ENCODE measurements at places on chromosomes 2 and 18.

- no peak for DNase-seq
Measured at GRCh38 chr2:233706720-233707119, 6.0 kb upstream of the UGT1A5 start.

- no peak for DNase-seq
Measured at GRCh38 chr18:79585395-79586370, 93.9 kb upstream of the CTDP1 start.

- DNase-seq = no peak
Measured at GRCh38 chr2:40359811-40360210, 92.1 kb downstream of the SLC8A1 start.

- no peak for DNase-seq
Measured at GRCh38 chr18:69032009-69032408, 234.1 kb downstream of the CCDC102B start.

DNA sequence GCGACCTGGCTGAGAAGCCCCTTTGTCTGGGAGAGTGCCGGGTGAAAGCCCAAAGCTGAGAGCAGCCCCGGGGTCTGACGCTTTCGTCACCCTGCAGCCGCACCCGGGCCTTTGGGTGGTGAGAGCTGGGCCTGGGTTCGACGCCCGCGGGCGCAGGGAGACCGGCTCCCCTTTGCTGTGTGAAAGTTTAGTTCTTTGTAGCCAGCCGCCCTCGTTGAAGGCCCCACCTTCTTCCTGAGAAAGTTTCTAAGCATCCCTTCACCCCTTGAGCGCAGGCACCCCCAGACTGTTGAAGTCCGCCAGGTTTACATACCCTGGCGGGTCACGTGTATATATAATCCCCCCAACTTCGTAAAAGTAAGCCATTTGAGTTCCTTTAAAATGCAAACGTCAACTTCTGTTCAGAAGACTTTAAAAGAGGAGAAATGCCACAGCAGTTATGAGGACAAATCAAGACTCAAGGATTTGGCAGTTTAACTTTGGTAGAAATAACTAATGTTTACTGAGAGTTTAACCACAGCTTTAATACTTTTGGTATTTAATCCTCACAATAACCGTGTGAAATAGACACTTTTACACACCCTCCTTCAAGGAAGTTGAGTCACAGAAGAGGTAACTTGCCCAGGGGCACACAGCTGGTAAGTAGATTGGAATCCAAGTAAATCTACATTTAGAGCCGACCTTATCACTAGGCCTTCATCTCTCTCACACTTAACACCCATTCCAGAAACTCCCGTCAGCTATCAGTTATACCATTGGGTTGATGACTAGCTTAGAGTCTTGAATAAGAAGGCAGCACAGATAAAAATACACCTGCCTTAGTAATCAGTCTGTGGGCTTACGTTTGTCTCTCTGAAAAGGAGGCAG is 1.1 kb upstream of the MBOAT2 start:
- DNase-seq = no peak

DNA sequence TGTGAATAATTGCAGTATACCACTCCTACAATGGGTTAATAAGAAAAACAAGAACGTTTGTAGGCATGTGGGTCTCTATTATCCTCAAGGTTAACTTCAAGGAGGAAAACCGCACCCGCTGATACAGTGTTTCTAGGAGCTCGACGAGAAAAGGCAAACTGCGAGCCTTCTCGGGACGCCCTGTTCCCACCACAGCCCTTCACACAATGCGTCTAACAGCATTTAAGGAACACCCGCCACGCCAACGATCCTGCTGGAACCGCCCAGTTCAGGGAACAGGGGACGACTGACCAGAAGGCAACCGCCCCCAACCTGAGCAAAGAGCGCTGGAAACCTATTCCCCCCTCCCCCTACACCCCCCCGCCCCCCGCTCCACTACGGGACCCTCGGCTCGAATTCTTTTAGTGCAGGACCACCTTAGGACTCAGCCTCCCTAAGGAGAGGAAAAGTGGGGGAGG is 710 bp upstream of the TMSB10 start:
- no peak for DNase-seq

DNA sequence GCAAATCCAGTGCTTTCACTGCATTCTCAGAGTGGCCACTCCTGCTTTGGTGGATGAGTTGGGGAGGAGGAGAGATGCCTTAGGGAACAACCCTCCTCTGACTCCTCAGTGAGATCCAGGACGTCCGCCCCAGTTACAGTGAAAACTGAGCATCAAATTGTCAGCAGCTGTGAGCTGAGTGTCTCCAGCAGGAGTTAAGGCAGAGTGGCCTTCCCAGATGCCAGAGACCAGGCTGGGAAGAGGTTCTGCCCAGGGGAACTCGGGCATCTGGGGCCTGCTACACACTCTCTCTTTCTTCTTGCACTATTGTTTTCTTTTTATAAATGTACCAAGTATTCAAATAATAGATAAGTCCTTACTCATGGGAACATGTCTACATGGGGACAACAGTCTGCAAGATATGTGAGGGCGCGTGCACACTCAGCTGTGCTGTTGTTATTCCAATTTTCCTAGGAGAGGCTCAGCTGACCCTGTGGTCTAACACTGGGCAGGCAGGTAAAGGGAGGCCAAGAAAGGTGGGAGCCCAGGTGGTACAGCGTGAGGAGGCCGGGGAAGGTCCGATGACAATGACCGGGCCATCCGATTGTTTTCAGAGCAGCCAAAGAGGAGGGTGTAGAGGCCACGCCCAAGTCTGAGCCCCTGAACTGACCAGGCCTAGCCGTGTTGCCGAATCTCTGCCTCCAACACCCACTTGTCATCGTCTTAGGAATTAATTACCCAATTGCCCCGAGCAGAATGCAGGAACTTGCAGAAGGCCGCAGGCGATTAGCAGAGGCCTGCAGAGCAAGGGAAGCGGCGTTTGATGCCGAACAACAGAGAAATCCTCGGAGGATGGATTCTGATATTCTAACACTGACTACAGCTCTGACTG is 166.9 kb downstream of the ANAPC1 start:
- no peak for DNase-seq

DNA sequence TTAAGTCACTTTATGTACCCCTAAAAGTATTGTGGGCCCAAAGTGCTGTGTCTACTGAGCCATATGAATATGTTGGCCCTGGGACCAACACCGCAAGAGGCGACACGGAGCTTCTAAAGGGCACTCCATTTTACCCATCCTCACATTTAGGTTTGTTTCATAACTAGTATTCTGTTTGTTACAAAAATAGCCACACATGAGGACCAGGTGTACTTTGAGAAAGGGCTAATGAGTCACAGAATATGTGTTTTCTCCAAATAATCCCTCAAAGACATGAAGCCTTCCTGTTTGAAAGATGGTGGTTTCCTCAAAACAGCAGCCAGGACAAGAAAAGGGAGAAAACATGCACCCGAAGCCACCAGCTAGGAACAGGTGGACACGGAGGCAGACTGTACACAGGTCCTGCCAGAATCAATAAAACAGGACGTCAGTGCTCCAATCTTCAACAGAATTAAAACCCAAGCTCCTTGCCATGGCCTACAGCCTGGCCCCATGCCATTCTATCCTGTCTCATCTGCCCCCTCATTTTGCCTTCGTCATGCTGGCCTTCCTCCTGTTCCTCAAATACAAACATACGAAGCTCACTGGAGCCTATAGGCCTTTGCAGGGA is 21.8 kb upstream of the GRB14 start:
- no peak for DNase-seq

DNA sequence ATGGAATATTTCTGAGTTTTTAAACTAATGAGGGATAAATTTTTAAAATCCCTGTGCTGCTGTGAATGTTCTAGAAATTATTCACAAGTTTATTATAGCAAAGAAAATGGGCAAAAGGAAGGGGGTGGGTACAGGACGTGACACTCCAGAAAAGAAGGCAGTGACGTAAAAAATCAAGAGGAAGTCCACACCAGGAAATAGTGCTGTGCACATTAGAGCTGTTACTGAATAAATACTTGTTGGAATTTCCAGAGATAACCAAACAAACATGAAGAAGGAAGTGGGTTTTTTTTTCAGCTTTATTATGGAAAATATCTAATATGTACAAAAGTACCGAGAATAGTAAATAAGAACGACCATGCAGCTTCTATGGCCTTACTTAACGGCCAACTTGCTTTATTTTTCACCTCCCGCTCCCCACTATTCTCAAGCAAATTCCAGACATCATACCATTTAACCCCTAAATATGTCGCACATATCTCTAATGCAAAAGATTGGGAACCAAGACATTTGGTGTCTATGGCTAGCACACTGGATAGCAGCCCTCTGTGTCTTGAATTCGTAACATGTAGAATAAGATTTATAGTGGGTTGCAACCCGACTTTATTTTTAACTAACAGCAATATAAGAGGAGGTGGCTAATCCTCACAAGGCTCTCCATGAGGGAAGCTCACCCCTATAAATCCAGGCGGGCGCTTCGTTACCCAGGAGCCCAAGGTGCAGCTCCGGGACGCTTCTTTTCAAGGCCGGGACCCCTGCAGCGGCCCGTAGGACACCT is 580 bp upstream of the NDUFV2 start:
- no peak for DNase-seq

DNA sequence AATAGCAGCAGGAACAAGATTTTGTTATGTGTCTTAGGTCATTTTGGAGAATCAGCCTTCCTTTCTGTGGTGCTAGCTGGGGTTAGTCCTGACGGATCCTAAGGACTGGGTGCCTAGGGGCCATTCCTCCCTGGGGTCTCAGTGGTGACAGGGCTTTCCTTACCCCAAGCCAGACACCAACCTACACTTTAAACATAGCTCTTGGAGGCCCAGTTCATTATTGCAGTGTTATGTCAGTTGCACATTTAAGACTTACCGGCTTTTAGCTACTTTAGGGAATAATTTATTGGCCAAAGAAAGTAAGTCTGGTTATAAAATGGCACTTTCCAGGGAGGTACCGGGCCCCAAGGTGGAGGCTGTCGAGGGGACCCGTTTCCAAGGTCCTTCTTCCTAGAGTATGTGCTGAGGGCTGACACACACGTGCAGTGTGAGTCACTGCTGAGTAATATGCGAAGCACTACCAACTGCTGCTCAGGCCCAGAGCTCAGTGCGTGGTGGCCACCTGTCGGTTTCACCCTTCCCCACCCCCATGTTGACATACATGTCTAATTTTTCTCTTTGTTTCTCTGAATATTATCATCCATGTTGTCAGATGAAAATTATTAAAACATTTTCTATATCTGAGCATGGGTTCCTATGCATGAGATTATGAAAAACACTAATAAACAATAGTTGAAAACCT is 37.0 kb upstream of the GRHL1 start:
- no peak for DNase-seq

DNA sequence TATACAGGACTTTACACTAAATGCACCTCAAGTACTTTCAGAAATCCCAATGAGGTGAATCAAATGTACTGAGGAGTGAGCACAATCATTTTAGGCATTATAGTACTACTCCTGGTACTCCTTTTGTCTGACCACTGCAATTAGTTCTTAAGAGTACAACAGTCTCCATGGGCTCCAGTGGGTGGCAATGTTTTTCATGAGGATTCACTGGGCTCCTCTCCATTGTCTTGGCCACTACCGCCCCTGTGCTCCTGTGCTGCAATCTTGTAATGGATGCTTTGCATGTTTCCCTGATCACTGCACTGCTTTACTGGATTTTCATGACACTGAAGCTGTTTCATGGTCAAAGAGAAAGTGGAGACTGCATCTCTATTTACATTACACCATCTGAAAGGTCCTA is 268.5 kb upstream of the ZSWIM2 start:
- DNase-seq = no peak

- no peak for DNase-seq
Measured at GRCh38 chr2:189092936-189093335, 86.6 kb downstream of the COL5A2 start.

DNA sequence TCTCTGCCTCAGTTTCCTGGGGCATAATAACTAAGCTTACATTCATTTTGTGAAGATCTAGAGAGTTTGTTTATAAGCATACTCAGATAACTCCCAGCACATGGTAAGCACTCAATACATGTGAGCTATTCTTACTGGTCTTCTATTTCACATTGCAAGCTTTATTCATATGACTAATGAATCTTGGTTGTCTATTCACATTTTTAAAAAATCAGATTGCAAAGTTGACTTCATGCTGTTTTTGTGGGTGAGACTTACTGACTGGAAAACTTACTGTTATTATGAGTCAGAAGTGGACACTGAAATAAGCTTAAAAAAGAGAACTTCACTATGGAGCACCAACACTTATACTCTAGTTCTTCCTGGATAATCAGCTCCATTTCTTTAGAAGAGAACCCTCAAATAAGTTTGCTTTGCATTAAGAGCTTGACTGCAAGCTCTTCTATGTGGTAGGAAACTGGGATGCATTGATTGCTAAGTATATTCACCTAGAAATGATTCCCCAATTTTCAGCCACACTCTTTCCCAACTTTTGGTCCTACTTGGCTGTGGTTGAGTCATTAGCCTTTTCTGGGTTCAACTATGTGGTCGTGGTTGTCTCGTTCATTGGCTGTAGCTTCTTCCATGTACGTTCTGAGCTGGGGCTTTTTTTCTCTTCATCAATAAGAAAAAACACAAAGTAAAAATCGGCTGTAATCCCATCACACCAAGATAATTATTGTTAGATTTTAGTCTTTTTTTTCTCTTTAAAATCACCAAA is 29.5 kb upstream of the RBMS1 start:
- no peak for DNase-seq

GRCh38 chr2:121502246-121502645 is 28.4 kb upstream of the RNU4ATAC start:
- DNase-seq = no peak

DNA sequence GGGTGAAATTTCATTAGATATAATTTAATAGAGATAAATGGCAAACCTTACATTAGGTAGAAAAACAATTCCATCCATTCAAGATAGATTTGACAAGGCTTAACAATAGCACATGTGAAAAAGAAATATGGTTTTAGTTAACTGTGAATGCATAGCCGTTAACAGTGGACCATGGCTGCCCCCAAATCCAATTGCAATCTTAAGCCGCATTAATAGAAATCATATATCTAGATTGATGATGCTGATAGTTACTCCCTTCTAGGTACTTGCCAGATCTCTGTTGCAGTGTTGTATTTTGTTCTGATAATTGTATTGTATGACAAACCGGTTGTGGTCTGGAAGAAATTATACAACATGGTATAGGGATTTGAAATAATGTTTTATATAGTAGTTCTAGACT is 139.8 kb downstream of the GPD2 start:
- no peak for DNase-seq

- no peak for DNase-seq
Measured at GRCh38 chr2:143300536-143300935, 171.3 kb downstream of the ARHGAP15 start.

GRCh38 chr2:60899892-60900249 is 18.5 kb downstream of the REL start:
- DNase-seq = no peak

GRCh38 chr2:157900684-157901083 is 24.6 kb upstream of the ACVR1 start:
- no peak for DNase-seq
